ENCODE measurements at places on chromosomes 4 and X. TPM values are rescaled to one million over a fixed set of nuclear protein-coding genes. Genes with fewer than 3 reads are reported as not detected.
A peak's percentile ranks its signal among the peaks of the same experiment; 100 is the strongest.

Gene XG
- total RNA-seq: 0.64 TPM

Gene CD38
- 2.4 TPM for total RNA-seq

- no peaks in the 10 kb centered on the region for H3K4me1 ChIP-seq
- no peak for DNase-seq
- H3K4me3 ChIP-seq: no peak overlapping the region
- no peaks in the 10 kb centered on the region for H3K27me3 ChIP-seq
Observed at GRCh38 chrX:86946569-86946968, 571.0 kb upstream of the KLHL4 start.

DNA sequence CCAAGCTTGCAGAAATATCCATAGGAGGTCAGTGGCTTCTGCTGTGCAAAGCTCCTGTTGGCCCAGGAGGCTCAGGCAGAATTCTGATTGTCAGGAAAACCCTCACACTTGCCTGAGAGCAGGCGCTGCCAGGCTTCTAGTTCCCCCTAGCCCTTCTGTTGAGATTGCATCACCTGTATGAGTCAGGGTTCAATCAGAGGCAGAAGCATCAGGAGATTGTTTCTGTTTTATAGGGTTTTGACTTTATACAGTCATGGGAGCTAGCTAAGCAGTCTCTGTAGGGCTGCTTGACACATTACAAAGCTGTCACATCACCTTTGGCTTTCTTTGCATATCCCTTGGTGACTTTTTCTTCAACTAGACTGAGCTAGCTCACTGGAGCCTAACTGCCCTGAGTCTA lies 27.8 kb downstream of the DIPK2B start:
- H3K4me1 ChIP-seq: no peaks in the 10 kb centered on the region
- H3K4me3 ChIP-seq: no peak overlapping the region
- no peak for DNase-seq
- no peaks in the 10 kb centered on the region for H3K36me3 ChIP-seq
- H3K27me3 ChIP-seq: no peaks in the 10 kb centered on the region

Gene KIAA1210
- not detected for total RNA-seq

Gene PCDH19
- total RNA-seq: 0.17 TPM

Gene MYOZ2
- total RNA-seq: 0.23 TPM

Gene MBTPS2
- 12.6 TPM for total RNA-seq

DNA sequence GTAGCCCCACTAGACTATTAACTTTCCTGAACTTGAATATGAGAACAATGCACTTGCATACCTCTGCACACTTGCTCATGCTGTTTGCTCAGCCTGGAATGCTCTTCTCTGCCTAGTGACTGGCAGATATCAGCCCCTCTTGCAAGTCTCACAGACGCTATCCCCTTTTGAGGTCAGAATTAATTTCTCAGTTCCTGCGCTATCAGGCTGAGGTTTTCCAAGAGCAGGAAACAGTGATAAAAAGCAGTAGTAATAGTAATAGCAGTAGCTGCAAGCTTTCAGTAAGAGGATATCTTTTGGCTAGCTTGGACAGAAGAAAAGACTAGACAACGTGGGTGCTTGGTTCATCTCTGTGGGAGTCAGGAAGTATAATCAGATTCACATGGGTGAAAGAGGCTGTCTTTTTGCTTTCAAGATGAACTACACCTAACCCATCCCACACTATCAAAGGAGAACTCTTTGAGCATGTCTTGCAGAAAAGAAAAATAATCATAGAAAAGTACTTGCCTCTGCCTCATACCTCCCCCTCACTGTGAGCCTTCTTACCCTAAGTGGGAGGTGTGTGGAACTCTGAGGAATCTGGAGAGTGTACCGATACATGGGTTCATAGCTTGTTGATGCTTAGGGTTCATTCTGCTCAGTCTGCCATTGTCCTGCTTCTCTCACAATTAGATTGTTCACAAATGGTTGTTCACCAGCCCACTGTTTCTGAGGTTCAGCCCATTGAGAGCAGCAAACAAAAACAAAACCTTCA lies 11.3 kb upstream of the DRP2 start:
- no peaks in the 10 kb centered on the region for H3K27me3 ChIP-seq
- no peaks in the 10 kb centered on the region for H3K36me3 ChIP-seq
- H3K27ac ChIP-seq: no peak overlapping the region
- DNase-seq: no peak
- H3K4me1 ChIP-seq: no peaks in the 10 kb centered on the region

GRCh38 chrX:148380107-148380506 lies 120.3 kb upstream of the AFF2 start:
- H3K27ac ChIP-seq: no peak overlapping the region
- no peaks in the 10 kb centered on the region for H3K27me3 ChIP-seq
- H3K36me3 ChIP-seq: no peaks in the 10 kb centered on the region

GRCh38 chr4:53421791-53422190 lies 44.4 kb downstream of the FIP1L1 start:
- H3K4me3 ChIP-seq: no peak overlapping the region
- H3K27ac ChIP-seq: no peak overlapping the region
- no peaks in the 10 kb centered on the region for H3K4me1 ChIP-seq
- H3K27me3 ChIP-seq: no peaks in the 10 kb centered on the region
- no peak for DNase-seq

DNA sequence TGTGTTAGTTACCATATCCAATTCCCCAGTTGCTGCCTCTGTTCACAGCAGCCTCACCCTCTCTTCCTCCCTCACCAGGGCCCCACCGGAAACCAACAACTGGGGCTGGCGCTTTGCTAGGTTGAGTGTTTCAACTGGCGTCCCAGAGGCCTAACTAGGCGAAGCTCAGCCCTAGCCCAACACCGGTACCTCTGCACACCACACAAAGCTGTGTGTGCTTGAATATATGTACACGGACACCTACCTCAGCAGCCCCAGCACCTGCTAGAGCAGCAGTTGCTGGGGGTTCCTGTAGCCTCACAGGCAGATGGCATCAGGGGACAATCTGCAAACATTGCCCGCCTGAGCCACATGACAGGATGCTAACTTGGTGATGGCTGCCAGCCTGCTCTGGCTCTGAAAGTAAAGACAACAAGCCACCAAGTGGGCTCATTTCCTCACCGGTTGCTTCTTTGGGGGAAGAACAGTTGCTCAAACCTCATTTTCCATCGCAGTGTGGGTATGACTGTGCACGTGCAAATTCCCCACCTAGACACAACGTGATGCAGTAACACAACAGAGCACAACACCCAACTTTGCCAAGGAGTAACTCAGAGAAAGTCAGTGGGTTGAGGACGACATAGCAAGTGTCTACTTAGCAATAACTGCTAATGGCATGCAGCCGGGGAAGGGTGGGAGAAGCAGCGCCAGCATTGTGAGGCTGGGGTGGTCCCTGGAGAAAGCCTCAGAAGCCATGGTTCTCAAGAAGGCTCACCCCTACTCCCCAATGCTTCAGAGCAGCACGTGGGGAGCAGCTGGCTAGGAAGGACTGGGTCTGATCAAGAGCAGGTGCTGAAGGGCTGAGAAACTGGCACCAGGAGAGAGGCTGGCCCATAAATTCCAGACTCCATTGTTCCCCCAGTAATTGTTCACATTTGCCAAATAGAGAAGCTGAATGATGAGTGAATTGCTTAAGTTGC lies 139.5 kb downstream of the SH3KBP1 start:
- peaks cover 15% of the 10 kb centered on the region for H3K4me1 ChIP-seq
- no peaks in the 10 kb centered on the region for H3K27me3 ChIP-seq
- H3K4me3 ChIP-seq: no peak overlapping the region
- H3K27ac ChIP-seq: peak overlapping the region; percentile 24

Gene GAB1
- total RNA-seq: 64.8 TPM
